ENCODE measurements at places on chromosomes 2 and 18.

DNA sequence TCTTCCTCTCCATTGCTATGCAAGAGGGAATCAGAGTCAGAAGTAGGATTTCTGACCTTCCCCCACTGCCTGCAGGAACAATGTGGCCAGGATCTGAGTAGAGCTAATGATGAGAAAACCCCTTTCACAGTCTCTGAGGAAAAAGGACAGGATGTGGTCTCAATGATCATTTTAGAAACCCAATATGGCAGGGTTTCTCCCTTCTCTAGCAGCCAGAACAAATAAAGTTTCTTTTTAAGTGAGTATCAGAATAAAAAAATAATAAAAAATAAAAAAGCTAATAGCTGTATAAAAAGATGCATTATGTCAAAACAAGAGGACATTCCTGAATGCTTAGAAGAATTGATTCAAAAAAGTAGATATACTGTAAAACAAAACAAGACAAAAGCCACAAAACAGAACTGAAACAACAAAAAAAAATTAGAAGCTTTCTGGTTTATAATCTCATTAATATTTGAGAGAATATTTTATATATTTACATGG lies 1124.9 kb upstream of the ZEB2 start:
- DNase-seq, result no peak

DNA sequence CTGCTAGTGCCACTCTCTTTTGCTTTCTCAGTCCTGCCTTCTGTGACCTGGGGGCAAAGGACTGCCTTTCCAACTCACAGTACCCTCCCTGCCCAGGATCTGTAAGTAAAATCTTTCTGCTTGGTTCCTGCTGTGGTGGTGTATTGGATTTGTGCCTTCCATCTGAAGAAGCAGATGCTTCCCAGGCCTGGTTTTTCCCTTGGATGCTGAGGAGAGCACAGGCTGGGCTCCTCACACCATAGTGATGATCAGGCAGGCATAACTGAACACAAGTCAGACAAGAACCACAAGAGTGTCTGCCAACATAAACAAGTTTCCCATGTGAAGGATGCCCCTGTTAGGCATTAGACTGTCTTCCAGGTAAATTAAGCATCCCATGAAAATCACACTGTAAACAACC lies 121.3 kb upstream of the NRXN1 start:
- no peak for DNase-seq

DNA sequence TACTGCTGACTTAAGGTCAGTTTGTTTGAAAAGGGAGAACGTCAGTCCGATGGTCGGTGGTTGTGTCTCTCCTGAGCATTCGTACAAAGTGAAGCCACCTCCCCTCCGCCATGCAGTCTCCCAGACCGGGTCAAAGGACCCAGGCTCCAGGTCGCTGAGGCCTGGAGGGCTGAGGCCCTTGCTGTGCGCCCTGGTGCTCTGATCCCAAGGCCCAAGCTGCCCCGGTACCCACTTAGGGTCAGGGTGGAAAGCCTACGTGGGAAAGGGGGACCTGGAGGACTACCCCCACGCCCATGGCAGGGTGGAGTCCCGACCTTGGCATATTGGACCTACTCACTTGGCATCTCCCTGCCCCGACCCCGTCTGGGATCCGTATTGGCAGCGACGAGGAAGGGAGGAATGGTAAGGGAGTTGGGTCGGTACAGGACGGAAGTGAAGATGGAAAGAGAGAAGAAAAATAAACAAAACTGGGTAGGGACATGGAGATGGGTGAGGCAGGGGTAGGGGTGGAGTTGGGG lies 8.0 kb upstream of the SIX3 start:
- DNase-seq, result no peak

- DNase-seq, result peak; percentile 66
Measured at GRCh38 chr2:186641807-186642321, 52.0 kb upstream of the FAM171B start.

DNA sequence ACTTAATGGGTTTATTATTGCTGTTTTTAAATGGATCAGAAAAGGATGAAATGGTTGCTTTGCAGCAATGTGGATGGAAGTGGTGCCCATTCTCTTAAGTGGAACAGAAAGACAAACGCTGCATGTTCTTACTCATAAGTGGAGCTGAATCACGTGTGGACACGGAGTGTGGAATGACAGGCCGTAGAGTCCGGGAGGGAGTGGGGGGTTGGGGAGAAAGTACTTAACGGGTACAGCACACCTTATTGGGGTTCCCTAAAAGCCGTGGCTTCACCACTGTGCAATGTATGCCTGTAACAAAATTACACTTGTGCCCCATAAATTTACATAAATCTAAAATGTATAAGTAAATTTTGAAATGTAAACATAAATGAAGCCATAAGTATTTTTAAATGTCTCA lies 64.0 kb upstream of the CTDP1 start:
- DNase-seq, result no peak

DNA sequence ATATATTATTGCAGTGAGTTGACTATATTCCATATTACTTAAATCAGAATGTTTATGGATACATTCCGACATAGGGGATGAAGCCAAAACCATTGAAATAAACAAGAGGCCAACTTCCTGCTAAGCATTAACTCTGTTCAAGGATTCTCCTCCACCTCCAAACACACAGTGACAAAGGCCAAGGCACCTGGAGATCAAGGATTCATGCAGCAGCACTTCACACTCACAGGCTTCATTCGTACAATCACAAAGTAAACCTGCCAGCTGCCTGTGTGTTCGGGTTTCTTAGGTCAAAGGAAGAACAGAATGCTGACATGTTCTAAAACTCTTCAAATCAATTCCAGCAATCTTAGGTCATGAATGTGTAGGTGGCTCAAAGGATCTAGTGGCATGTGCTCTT lies 22.8 kb downstream of the WDFY1 start:
- DNase-seq, result no peak

DNA sequence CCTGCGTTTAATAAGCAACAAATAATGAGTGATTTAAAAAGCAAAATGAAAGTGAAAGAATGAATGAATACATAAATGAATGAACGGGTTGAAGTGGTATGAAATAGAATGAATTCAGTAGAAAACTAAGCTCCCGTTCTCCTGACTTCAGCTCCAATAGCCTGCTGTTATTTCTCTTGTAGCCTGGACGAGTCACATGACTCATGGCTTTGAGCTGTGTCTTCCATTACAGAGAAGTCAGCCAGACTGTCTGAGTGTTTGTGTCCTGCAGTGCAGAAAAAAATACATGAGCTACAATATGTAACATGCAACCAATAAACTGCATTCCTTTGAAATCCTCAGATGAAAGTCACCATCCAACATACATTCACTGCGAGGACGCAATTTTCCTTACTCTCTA lies 21.2 kb downstream of the SCG2 start:
- no peak for DNase-seq

DNA sequence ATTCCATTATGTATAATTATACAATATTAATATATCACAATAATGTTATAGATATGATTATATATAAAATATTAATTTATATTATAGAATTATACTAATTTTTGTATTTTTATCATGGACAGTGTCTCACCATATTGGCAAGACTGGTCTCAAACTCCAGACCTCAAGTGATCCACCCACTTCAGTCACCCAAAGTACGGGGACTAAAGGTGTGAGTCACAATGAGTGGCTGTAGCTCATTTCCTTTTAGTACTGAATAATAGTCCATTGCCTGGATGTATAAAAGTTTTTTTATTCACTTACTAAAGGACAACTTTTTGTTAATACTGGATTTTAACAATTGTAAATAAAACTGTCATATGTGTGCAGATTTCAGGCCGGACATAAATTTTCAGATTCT lies 417.6 kb upstream of the LINC00305 start:
- DNase-seq, result no peak

GRCh38 chr18:55552526-55553189 lies 35.3 kb downstream of the TCF4 start:
- DNase-seq, result no peak

DNA sequence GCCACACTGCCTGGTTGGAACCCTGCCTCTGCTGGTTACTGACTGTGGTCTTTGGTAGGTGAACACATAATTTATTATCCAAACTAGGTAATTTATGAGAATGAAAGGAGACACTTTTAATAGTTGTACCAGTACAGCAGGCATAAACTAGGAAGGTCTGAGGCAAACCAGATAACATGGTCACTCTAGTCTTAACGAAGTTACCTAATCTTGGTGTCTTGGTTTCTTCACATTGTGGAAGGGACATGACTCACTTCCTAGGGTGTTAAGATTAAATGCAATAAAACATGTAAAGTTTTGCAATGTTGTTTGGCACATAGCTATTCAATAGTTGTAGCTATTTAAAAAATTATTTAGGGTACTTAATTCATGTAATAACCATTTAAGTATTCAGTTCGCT lies 23.3 kb downstream of the SPTBN1 start:
- no peak for DNase-seq

- no peak for DNase-seq
Measured at GRCh38 chr2:85231952-85232351, 95.8 kb downstream of the TGOLN2 start.

- DNase-seq, result no peak
Measured at GRCh38 chr2:152623076-152623740, 94.1 kb downstream of the PRPF40A start.

GRCh38 chr18:55307505-55307904 lies 280.5 kb downstream of the TCF4 start:
- no peak for DNase-seq

DNA sequence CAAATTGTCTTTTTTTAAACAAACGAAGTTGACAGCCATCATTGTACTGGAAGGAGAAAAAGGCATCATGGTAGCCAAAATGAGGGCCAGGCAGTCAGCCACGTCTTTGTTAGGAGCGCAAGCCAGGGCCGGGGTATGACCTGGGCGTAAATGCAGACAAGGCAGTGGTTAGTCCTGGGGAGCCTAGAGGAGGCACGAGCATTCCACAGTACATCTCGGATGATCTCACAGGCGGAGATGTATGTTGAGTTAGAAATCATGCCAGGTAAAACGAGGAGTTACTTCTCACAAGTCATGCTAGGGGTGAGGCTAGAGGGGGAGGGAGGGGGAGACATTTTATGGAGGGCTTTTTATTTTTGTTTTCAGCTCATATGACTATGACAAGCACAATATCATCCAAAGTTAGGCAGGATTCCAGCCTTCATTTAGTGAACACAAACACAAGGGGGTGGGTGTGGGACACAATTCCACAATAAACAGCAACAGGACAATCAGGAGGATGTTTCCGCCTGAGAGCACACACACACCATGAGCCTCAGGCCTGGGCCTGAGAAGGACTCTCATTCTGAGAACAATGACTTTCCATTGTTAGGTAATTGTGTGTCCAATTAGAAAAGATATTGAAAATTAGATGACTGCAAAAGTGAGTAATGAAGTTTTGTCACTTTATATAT lies 64.4 kb upstream of the PGAP1 start:
- DNase-seq, result no peak

GRCh38 chr2:3670941-3671340 lies 12.9 kb downstream of the ALLC start:
- DNase-seq, result no peak

DNA sequence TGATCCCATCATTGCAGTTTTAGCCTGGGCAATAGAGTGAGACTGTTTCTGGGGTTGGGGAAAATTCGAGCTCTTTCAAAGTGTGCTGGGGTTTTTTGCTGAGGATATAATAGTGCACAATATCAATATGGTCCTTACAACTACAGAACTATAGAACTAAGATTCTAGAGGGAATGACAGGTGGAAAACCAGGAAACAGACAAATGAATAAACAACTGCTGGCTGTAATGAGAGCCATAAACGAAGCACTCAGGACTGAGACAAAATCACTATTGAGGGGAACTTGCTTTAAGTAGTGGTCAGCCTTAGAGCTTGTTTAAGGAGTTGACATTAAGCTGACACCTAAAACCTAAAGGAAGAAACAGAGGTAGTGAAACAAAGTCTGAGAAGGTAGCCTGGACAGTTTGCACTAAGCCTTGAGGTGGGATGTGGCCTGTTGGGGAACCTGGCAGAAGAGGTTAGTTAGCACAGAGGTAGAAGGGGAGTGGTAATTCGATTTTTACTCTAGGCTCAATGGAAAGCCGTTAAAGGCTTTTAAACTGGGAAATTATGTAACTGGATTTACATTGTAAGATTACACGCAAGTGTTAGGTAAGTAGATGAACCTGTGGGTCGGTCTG lies 33.8 kb downstream of the LCLAT1 start:
- no peak for DNase-seq

DNA sequence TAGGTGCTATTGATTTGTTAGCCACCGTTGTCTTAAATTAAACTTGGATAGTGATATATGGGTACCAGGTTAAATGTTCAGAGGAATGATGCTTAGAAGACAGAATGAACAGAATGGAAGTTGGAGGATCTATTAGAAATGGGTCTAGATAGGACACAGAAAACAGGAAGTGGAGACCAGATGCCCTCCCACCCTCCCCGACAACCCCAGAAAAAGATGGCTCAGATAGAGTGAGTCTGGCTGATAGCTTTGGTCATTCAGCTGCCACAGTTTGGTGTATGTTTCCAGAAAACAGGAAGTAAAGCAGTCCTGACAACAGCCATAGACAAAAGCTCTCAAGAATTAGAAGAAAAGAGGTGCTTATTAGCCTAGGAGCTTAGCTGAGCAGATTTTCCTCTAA lies 71.5 kb upstream of the DSG1 start:
- no peak for DNase-seq

DNA sequence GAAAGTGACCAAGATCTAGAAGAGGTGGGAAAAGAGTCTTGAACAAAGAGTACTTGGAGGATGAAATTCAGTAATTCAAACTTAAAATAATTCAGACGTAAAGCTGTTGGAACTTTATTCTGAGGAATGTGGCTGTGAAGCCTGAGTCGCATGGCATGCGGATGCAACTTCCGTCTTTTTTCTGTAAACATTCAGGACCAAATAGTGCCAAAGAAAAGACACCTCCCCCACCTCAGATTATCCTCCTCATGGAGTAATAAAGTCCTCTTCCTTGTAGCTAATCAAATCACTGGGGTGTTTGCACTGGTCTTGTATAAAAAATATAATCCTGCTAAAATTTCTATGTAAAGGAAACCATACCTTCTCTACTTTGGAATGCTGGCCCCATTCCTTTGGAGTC lies 790.4 kb downstream of the TSN start:
- no peak for DNase-seq

DNA sequence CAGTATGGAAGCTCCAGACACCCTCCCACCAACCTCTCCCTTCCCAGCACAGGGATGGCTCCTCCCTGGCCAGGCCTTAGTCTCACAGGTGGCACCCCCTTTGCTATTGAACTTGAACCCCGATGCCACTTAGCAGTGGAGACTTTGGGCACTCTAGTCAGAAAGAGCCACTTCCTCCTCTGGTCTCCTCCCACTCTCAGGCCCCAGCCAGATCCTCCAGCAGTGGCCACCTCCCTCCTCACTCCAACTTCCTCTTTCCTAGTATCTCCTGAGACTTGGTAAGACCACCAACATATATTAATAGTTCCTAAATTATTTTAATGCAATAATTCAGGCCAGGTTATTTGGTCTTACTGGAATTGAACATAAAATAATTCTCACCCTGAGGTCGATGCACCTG lies 437.2 kb upstream of the ID2 start:
- DNase-seq, result no peak

All from PC-9 (cell line).